Thoracic aorta (tissue), 2 donors: ENCODE measurements at places on chromosomes 2 and 18. TPM values are rescaled to one million over a fixed set of nuclear protein-coding genes. Genes with fewer than 3 reads are reported as not detected.

- no peak for DNase-seq
Measured at GRCh38 chr2:127577208-127577475, 41.7 kb downstream of the MYO7B start.

- no peak for DNase-seq
Measured at GRCh38 chr2:177313162-177313781, 48.7 kb upstream of the NFE2L2 start.

Gene MXD1
- total RNA-seq: 13.8 TPM

Gene POTEI
- not detected for total RNA-seq

- no peak for DNase-seq
Measured at GRCh38 chr18:159037-159652, 788 bp downstream of the USP14 start.

Gene EEF1B2
- 215 TPM for total RNA-seq

DNA sequence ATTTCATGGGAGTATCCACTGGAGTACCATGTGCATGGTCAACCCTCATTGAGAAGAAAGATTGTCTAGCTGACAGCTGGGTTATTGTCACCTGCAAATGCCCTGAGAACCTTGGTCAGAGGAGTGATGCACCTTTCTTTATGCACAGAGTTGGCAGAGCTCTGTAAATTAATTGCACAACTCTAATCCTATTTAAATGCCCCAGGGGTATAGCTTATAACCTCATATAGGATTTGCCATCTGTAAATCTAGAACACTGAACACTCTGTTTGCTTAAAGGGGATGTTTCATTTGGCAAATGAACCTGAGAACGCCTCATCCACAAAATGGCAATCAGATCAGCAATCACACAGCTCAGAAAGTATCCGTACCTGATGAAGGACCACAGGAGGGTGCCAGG, 71.8 kb upstream of the SP5 start:
- no peak for DNase-seq

Gene CEBPZ
- total RNA-seq: 17.3 TPM

- DNase-seq: no peak
Measured at GRCh38 chr2:14720319-14720718, 87.8 kb downstream of the LRATD1 start.

DNA sequence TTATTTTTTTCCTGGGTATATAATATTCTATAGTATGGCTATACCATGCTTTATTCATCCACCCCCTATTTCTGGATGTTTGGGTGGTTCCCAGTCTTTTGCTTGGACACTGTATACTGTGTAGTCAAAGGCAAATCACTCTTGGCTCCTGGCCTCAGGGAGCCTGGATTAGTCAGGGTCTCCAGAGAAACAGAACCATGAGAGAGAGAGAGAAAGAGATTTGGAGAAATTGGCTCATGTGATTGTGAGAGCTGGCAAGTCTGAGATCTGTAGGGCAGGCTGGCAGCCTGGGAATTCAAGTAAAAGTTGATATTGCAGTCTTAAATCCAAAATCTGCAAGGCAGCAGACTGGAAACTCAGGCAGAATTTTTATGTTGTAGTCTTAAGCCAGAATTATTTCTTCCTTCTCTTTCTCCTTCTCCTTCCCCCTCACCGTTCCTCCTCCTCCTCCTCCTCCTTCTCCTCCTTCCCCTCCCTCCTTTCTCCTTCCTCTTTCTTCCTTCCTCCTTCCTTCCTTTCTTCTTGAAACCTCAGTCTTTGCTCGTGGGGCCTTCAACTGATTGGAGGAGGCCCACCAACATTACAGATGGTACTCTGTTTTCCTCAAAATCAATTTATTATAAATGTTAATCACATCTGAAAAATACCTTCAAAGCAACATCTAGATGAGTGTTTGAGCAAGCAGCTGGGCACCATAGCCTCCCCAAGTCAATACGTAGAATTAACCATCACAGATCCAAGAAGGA, 33.0 kb downstream of the CTIF start:
- no peak for DNase-seq

- DNase-seq: no peak
Measured at GRCh38 chr18:75172299-75173124, 36.4 kb downstream of the PTGR3 start.

Gene ITGA4
- total RNA-seq: 40.3 TPM

DNA sequence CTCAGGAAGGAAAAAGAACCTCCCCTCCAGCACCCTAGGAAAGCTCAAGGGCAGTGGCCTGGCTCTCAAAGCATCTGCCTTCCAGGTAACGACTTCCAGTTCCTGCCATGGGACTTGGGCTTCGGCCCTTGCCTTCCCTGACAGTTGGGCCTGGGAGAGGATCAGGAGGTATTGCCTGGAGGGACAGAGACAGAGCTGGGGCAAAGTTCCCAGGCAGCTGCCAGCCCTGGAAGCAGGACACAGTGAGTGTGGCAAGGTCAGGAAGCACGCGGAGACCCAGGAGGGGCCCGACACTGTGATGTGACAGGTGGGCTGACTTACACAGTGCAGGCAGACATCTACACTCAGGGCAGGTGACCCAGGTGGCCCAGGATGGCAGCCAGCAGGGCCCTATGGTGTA, 87.5 kb upstream of the BOD1L2 start:
- DNase-seq: no peak

Gene OTOS
- total RNA-seq: not detected

- DNase-seq: no peak
Measured at GRCh38 chr2:75751824-75752468, 41.2 kb upstream of the GCFC2 start.

DNA sequence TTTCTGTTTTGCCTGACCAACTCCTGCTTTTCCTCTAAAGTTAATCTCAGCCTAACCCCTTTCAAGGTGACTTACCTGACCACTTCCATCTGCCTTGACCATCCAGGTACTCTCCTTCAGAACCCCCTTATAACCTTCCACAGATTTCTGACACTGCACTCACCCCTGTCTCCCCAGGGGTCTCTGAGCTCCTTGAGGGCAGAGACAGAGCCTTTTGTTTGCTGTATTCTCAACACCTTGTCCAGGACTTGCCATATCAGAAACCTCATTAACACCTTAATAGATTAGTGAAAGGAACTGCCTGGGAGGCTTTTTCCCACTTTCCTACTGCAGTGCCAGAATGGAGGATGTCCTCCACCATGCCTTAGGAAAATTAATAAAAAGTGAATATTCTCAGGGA, 119.7 kb upstream of the SERPINE2 start:
- DNase-seq: no peak
